ENCODE measurements at places on chromosomes 5 and 9. TPM values are rescaled to one million over a fixed set of nuclear protein-coding genes. Genes with fewer than 3 reads are reported as not detected.
A peak's percentile ranks its signal among the peaks of the same experiment; 100 is the strongest.

DNA sequence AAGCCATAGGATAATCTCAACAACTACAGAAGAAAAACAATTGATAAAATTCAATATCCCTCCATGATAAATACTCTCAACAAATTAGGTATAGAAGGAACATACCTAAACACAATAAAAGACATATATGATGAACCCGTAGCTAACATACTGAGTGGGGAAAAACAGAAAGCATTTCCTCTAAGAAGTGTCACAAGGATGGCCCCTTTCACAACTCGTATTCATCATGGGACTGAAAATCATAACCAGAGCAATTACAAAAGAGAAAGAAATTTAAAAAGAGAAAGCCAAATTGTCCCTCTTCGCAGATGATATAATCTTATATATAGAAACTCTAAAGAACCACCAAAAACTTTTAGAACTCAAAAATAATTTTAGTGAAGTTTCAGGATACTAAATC lies 146.3 kb upstream of the RGMB start:
- DNase-seq: no peak

DNA sequence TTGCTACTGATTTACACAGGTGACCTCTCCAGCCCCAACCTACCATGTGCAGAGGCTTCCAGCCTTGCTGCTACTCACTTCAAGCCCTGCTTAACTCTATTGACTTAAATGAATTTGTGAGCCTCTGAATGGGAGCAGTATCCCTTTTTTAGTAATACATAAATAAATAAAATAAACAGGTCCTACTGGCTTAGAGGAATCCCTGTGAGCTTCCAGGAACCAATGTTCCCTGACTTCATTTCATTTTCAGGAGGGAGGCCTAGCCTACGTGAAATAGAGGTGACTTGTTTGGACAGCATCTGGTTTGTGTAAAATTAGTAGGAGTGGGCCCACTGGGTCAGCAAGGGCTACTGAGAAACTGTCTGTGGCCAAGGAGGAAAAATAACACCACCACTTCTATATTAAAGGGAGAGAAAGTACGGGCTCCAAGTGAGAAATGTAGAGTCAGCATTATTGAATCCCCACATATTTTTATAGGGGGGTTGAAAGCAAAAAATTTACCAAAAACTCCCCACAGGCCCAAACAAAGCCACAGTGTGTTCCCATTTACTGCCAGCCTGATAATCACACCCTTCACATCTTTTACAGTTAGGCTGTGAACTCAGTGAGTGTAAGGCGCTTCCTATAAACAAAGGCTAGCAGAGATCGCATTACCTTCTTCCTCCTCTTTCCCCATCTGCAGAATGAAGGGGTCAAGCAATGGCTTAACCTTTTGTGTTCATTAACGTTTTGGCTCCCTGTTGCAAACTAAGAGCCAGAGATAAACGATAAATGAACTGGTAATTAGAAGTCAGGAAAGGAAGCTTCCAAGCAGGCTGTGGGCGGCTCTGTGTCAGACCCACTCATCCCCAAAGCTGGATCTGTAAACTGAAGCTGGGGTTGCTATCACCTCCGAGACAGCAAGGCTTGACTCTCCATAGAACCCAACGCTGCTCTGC lies 138.8 kb upstream of the LIFR start:
- no peak for DNase-seq

DNA sequence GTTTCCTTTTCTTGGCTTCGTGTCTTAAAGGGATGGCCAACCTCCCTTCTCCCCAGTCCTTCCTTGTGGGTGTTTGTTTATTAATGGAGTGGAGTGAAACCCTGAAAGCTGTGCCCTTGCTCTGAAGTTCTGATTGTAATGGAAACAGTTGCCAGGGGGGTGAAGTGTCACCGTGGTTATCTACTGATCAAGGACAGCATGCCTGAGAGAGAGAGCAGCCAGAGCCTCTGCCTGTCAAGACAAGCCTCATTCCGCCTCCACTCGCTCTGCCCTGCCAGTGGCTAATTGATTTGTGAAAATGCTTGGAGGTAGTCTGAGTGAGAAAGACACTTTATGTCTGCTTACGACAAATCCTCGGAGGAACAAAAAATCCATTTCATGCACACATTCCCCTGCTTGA lies 143.7 kb upstream of the SLC30A5 start:
- DNase-seq: no peak

The IFNB1 gene
- not detected for total RNA-seq

GRCh38 chr5:170190436-170191134 lies 42.2 kb upstream of the C5orf58 start:
- no peak for DNase-seq

- DNase-seq: no peak
Observed at GRCh38 chr5:136109453-136110135, 23.1 kb upstream of the SMAD5 start.

DNA sequence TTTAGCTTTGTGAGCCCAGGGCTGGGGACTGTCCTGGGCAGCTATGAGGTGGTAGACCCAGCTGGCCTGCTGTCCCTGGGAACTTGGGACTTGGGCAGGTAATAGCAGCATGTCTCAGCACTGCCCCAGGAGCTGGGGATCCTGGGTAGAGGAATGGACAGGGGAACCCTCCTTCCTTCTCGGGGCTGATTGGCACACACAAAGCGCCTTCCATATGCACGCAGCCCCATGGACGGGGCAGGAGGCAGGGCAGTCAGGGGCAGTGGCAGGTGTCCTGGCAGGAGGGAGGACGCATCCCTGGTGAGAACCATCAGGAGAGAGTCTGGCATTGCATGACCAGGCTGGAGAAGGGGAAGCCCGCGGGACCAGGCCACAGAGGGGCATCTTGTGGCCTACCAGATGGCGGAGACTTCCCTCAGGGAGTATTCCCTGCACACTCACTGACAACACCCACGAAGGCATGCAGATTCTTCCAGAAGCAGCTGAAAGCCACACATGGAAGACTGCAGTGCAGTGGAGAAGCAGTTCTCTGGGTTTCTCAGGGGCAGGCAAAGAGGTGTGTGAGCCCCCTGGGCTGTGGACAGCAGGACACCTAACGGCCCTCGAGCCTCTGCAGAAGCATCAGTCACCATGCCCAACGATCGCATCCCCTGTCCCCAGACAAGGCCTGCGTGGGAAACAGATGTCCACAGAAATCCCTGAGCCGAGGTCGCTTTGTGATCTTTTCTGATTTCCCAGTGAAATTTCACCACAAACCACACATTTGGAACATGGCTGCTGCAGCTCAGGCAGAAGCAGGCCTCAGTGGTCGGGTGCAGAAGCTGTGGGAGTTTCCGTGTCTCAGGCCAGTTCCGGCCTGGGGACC lies 7.0 kb upstream of the NKD2 start:
- DNase-seq: no peak

DNA sequence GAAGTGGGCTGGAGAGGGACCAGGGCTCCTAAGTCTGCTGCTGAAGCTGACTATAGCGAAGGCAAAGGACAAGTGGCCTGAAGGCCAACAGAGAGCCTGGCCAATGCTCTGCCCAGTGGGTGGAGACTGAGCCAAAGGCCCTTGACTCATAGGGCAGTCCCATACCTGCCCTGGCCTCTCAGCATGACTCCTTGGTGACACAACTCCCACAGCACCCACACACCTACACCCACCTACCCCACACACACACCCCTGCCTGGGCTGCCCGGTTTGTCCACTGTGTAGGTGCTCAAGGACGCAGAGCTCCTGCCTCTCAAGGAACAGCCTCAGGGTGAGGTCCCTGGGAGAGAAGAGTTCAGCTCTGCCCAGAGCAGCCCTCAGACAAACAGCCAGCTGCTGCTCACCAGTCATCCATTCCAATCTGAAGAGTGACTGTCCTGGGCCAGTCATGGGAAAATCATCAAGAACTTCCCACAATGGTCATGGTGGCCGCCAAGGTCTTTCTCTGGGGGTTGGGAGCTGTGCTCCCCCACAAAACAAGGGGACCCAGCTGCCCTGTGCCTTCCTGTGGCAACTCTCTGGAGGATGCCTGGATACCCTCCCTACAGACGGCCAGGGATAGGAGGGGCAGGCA lies 5.0 kb downstream of the TNIP1 start:
- DNase-seq: peak; percentile 93

The TRIM14 gene
- total RNA-seq: 17.3 TPM

The SEMA5A gene
- 4.4 TPM for total RNA-seq

The IPO11 gene
- total RNA-seq: 23.2 TPM

- peak; percentile 56 for DNase-seq
Observed at GRCh38 chr9:129362287-129363000, 184.4 kb upstream of the IER5L start.

DNA sequence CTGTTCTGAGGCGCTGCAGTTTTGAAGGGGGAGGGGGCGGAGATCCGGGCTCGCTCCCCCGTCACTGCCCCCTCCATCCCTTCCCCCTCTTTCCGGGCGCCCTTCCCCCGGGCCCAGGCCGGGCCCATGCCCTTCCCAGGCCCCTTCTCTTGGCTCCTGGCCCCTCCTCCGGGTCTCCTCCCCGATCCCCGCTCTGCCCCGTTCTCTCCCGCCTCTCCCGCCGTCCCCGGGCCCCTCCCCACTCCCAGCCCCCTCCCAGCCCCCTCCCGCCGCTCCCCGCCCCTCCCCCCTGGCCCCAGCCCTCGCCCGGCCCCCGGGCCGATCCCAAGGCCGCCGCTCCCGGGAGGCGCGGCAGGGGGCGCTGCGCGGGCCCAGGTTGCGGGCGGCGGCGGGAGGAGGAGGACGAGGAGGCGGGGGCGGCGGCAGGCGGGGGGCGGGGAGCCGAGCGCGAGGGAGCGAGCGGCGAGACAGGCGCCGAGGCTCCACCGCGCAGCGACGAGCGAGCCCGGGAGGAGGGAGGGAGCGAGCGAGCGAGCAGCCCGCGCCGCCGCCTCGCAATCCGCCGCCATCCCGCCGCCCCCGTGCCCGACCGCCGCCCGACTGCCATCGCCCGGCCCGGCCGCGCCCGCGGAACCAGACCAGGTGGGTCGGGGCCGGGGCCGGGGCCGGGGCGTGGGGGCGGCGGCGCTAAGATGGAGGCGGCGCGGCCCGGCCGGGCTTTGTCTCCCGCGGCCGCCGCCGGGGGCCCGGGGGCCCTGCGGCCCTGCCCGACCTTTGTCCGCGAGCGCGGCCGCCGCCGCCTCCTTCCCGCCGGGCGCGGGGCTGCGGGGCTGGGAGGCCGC lies at the start of gene PRRC2B:
Gene PRRC2B (plus strand): TSS at position 465 of the 842 bp plus-strand sequence. CDS start 36,059 bp downstream, outside the sequence.
- peak; percentile 78 for DNase-seq
